ENCODE measurements at places on chromosomes 11 and 22. TPM values are rescaled to one million over a fixed set of nuclear protein-coding genes. Genes with fewer than 3 reads are reported as not detected.

- no peaks in the 10 kb centered on the region for H3K4me1 ChIP-seq
- H3K27me3 ChIP-seq, result no peaks in the 10 kb centered on the region
- H3K27ac ChIP-seq, result no peak overlapping the region
- DNase-seq, result no peak
Measured at GRCh38 chr11:126716456-126717083, 284.0 kb downstream of the KIRREL3 start.

DNA sequence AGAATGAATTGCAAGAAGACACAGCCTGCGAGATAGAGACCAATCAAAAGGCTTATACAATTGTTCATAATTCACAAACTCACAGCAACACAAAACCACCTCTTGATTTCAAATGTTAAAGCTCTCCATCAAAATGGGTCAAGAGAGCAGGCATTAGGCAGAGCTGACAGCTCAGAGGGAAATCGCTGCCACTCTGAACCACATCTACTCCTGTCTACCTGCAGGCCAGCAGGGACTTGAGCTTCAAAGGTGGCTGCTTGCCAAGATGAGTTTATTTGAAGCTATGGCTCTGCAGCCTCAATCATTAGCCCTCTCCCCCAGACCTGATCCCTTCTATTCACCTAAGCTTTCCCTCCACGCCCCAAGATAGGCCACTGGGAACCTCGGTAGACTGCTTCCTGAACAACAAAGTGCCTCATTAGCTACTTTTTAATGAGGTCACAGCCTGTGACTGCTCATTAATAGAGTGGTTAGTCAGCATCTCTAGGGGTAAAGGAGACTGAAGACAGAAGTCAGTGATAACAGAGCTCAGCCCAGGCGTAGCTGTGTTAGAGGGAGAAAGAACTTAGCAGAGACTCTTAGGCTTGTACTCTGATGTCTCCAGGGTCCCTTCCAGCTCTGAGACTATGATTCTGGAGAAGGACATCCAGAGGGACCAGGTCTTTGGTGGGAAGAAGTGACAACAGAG lies 21.2 kb upstream of the OR10A5 start:
- no peak overlapping the region for H3K4me3 ChIP-seq
- DNase-seq, result no peak
- no peaks in the 10 kb centered on the region for H3K27me3 ChIP-seq
- H3K4me1 ChIP-seq, result no peaks in the 10 kb centered on the region
- H3K36me3 ChIP-seq, result no peaks in the 10 kb centered on the region

Gene RFPL3
- polyA plus RNA-seq, result not detected

DNA sequence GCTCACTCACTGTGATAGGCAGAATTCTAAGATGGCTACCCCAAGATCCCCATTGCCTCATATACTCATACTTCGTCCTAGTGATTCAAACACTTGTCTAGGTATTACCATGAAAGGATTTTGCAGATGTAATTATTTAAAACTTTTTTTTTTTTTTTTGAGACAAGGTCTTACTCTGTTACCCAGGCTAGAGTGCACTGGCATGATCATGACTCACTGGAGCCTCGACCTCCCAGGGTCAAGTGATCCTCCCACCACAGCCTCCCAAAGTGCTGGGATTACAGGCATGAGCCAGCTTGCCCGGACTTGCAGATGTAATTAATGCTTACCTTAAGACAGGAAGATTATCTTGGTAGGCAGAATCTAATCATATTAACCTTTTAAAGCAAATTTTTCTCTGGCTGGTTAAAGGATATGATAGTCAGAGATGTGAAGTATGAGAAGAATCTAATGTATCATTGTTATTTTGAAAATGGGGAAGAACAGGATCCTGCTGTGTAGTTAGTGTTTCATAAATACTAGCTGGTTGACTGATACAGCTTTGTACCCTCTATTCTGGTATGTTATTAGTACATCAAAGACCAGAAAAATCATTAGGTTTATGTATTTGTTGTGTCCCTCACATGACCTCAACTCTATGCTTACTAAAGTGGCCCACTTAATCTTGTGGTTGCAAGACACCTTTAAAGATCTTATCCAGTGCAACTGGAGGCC lies 35.5 kb downstream of the C2CD3 start:
- H3K27me3 ChIP-seq, result no peaks in the 10 kb centered on the region
- no peaks in the 10 kb centered on the region for H3K36me3 ChIP-seq
- no peak for DNase-seq
- H3K4me3 ChIP-seq, result no peak overlapping the region
- H3K27ac ChIP-seq, result no peak overlapping the region
- no peaks in the 10 kb centered on the region for H3K4me1 ChIP-seq

DNA sequence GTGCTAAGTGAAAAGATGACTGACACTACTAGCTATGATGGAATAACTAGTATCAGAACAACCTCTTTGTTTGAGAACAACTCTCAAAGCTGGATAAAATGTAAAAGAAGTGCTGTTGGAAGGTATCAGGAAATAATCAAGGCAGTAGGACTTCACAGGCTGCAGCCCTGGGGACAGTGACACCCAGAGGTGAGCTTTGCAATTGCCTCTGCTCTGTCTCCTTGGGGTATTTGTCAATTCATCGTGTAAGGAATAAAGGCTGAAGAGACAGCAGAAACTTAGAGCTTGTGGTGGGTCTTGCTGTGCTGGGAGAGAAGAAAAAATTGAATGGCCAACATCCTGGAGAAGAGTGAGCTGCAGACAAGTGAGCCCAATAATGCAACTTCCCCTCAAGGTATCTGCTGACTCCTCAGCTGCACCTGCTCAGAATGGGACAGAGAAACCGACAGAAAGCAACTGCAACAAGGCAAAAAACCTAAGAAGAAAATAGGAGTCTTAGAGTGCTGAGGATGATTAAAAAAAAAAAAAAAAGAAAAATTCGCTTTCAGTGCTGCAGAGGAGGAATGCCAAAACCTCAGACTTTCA lies 141.1 kb downstream of the RCN1 start:
- H3K4me1 ChIP-seq, result no peaks in the 10 kb centered on the region
- H3K36me3 ChIP-seq, result no peaks in the 10 kb centered on the region
- no peak for DNase-seq
- no peaks in the 10 kb centered on the region for H3K27me3 ChIP-seq
- no peak overlapping the region for H3K27ac ChIP-seq
- no peak overlapping the region for H3K4me3 ChIP-seq

GRCh38 chr11:35662649-35663407 lies at the start of gene TRIM44:
TRIM44 (plus strand) TSS chr11:35662775; CDS start chr11:35663112, 337 bp downstream.
- H3K27ac ChIP-seq, result peak within 1 kb of the TSS; percentile 94
- peak within 1 kb of the TSS; percentile 71 for H3K4me3 ChIP-seq
- H3K27me3 ChIP-seq, result no peaks in the 10 kb centered on the region

GRCh38 chr11:68454767-68455166 lies 5.8 kb upstream of the PPP6R3 start:
- H3K36me3 ChIP-seq, result no peaks in the 10 kb centered on the region
- H3K27ac ChIP-seq, result no peak overlapping the region
- no peaks in the 10 kb centered on the region for H3K27me3 ChIP-seq
- no peaks in the 10 kb centered on the region for H3K4me1 ChIP-seq
- DNase-seq, result peak; percentile 17

Gene UBQLNL
- polyA plus RNA-seq, result 0.73 TPM

- H3K4me3 ChIP-seq, result peak overlapping the region; percentile 92
- H3K27me3 ChIP-seq, result no peaks in the 10 kb centered on the region
- H3K27ac ChIP-seq, result peak overlapping the region; percentile 27
- no peak for DNase-seq
- no peaks in the 10 kb centered on the region for H3K36me3 ChIP-seq
Measured at GRCh38 chr11:119107538-119108145, 498 bp downstream of the C2CD2L start.

GRCh38 chr22:20003304-20003703 lies 13.3 kb downstream of the ARVCF start:
- peaks cover 1% of the 10 kb centered on the region for H3K4me1 ChIP-seq
- no peaks in the 10 kb centered on the region for H3K36me3 ChIP-seq
- DNase-seq, result no peak
- no peak overlapping the region for H3K4me3 ChIP-seq
- no peaks in the 10 kb centered on the region for H3K27me3 ChIP-seq

GRCh38 chr22:30867746-30868662 lies 100.6 kb downstream of the MORC2 start:
- H3K27me3 ChIP-seq, result no peaks in the 10 kb centered on the region
- H3K4me1 ChIP-seq, result no peaks in the 10 kb centered on the region
- no peaks in the 10 kb centered on the region for H3K36me3 ChIP-seq
- no peak overlapping the region for H3K4me3 ChIP-seq

Gene AKIP1
- polyA plus RNA-seq, result 20.8 TPM

GRCh38 chr11:111177037-111177871 lies 68.3 kb upstream of the POU2AF2 start:
- H3K4me1 ChIP-seq, result no peaks in the 10 kb centered on the region
- no peaks in the 10 kb centered on the region for H3K36me3 ChIP-seq
- no peak overlapping the region for H3K27ac ChIP-seq
- no peak overlapping the region for H3K4me3 ChIP-seq
- DNase-seq, result no peak
- H3K27me3 ChIP-seq, result no peaks in the 10 kb centered on the region

DNA sequence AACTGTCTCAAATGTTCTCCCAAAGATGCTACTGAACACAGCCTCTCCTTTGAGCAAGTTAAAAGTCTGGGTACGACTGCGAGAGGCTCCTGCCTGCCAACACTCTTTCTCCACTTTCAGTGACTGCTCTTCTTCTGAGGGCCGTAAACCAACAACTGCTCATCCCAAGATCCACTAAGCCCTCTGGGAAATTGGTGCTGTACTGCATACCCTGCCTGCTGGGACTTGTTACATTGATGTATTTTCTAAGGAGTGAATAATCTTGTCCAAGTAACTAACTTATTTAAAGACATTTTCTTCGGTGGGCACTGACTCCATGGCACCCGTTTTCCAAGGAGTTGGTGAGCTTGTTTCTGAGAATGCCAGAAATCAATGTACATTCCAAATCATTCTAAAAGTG lies 87.2 kb downstream of the ZNF280B start:
- peaks cover 22% of the 10 kb centered on the region for H3K4me1 ChIP-seq
- no peaks in the 10 kb centered on the region for H3K36me3 ChIP-seq
- no peaks in the 10 kb centered on the region for H3K27me3 ChIP-seq
- no peak overlapping the region for H3K4me3 ChIP-seq
- no peak overlapping the region for H3K27ac ChIP-seq
- no peak for DNase-seq

DNA sequence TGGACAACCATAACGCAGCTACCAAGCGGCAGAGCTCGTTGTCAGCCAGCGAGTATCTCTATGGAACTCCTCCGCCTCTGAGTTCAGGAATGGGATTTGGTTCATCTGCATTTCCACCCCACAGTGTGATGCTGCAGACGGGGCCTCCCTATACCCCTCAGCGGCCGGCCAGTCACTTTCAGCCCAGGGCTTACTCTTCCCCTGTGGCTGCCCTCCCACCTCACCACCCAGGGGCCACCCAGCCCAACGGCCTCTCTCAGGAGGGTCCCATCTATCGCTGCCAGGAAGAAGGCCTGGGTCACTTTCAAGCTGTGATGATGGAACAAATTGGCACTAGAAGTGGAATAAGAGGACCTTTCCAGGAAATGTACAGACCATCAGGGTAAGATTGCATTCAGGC lies 14.1 kb upstream of the SLC25A18 start:
- no peak overlapping the region for H3K4me3 ChIP-seq
- no peaks in the 10 kb centered on the region for H3K4me1 ChIP-seq
- no peaks in the 10 kb centered on the region for H3K36me3 ChIP-seq
- DNase-seq, result no peak

Gene CDC45
- polyA plus RNA-seq, result 0.46 TPM

GRCh38 chr11:3710485-3711259 lies 39.5 kb upstream of the CHRNA10 start:
- no peaks in the 10 kb centered on the region for H3K4me1 ChIP-seq
- H3K27ac ChIP-seq, result no peak overlapping the region

DNA sequence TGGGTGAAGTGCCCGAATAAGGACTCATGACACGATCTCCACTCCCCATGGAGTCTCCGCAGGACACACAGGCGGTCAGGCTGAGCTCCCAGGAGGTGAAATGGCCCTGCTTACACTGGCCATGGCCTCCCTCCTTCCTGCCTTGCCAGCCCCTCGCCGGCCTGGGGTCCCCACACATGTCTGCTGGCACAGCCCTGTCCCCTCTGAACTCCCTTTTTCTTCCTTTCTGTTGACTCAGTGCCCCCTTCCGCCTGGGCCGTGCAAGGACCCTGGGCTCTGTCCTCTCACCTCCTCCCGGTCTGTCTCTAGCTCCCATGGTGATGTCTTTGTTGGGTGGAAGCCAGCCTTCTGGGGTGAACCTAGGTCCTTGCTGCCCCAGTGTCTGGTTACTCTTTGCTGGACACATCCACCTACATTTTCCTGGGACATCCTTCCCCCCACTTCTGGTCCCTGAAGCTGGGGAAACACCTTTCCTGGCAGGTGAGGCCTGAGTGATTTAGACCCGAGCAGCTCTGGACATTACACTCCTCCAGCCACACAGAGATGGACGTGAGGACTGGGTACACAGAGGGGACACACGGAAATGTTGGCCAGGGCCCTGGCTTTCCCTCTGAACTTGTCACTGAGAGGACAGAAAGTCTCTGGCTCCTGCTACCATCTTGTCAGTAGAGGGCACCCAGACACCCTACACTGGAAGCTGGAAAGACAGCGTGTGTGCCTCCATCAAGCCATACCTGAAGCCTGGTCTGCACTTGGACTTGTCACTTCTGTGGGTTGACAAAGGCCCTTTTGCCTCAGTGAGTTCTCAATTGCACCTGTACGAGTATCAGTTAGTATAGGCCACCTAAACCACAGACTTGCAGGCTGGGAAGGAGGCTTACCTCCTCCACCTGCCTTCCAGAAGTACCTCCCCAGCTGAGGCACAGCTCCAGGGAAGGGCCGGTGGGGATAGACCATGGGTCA lies 864.3 kb downstream of the TBC1D22A start:
- no peak overlapping the region for H3K27ac ChIP-seq
- no peak overlapping the region for H3K4me3 ChIP-seq
- DNase-seq, result no peak
- H3K27me3 ChIP-seq, result no peaks in the 10 kb centered on the region

GRCh38 chr11:11409901-11410300 lies 56.9 kb upstream of the CSNK2A3 start:
- H3K4me1 ChIP-seq, result peaks cover 22% of the 10 kb centered on the region
- H3K4me3 ChIP-seq, result no peak overlapping the region
- H3K27ac ChIP-seq, result no peak overlapping the region
- H3K36me3 ChIP-seq, result no peaks in the 10 kb centered on the region

Gene NKAPD1
- polyA plus RNA-seq, result 48.2 TPM

DNA sequence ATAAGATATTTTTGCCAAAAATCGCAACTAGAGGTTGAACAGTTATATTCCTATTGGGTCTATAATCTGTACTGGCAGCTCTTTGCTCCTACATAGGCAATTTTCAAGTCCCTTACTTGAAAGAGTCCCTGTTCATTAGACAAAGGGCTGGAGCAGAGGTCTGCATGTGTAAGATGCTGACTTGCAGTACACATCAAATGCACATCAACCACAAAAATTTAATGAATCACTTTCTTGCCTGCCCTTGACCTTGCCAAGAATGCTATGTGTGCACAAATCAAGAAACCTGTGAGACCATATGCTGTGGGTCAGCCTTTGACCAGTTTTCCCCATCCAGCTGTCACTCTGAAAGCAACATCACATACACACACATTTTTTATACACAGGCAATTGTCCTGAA lies 661.5 kb downstream of the LRRC4C start:
- no peak for DNase-seq
- no peaks in the 10 kb centered on the region for H3K27me3 ChIP-seq
- H3K4me1 ChIP-seq, result no peaks in the 10 kb centered on the region
- no peak overlapping the region for H3K27ac ChIP-seq
- H3K4me3 ChIP-seq, result no peak overlapping the region

Gene NDUFS3
- polyA plus RNA-seq, result 76.9 TPM
